ENCODE measurements at places on chromosomes 7 and 10.

DNA sequence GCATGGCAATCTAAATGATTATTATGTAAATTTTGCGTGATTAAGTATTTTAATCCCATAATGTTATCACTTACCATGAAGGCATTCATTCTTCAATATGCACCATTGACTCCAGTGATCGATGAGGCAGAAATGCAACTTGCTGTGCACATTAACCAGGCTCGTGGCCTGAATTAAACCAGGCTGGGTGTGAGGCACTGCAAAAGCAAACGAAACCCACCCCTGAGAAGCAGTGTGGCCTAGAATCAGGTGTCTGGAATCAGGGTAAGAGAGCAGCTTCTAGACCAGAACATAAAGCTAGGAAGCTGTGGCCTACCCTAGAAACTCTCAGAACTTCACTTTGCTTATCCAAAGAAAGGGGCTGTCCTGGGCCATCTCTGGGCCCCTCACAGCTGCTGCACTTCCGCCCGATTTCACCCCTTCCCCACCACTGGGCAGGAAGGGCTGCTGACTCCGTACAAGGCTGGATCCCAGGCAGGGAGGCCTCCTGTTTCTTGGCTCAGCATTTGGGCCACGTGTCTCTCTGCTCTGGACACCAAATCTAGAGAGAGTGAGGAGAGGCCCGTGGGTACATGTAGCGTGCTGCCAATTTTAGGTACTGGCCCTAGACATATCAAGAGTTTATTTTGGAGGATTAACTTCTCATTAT is 4.4 kb downstream of the PTPRE start:
- no peak for DNase-seq

DNA sequence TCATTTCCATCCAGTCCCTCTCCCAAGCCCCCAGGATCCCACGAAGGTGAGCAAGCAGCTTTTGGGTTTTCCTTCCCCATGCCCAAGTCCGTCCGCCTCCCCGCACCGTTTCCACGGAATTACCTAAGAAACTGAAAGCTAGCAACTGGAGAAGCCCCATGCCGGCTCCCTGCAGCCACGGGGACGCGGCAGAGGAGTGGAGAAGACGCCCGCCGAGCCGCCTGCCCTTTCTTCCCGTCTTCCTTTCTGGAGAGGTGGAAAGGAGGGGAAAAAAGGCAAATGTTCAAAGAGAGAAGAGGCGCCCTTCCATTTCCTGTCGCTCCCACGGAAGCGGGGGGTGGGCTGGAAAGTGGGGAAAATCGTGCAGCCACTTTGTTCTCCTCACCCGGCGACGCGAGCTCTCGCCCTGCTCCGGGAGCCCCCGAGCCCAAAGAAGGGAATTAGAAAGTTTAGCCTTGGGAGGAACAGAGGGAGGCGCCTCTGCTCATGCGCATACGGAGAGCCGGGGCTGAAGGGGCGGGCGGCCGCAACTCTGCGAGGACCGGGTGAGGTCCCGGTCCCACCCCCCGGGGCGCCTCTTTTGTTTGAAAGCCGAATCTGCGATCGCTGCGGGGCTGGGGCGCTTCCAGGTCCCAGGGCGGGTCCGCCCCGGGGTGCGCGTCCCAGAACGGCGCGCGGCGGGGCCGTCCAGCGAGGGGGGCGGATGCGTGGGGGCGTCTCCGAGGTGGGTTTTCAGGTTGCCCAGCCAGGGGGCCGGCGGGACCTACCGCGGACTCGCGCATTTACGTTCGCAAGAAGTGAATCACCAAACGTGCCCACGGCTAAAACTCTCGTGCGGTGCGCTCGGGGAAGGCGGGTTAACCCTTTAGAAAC is at the start of gene LAMB1:
LAMB1 (minus strand) TSS at position 436 of the 873 bp plus-strand sequence; CDS start at position 160, 276 bp downstream.
- peak; percentile 73 for DNase-seq

GRCh38 chr10:47278152-47278473 is 21.9 kb upstream of the GDF10 start:
- DNase-seq, result no peak

- DNase-seq, result no peak
Measured at GRCh38 chr7:111041577-111041976, 49.4 kb upstream of the LRRN3 start.

DNA sequence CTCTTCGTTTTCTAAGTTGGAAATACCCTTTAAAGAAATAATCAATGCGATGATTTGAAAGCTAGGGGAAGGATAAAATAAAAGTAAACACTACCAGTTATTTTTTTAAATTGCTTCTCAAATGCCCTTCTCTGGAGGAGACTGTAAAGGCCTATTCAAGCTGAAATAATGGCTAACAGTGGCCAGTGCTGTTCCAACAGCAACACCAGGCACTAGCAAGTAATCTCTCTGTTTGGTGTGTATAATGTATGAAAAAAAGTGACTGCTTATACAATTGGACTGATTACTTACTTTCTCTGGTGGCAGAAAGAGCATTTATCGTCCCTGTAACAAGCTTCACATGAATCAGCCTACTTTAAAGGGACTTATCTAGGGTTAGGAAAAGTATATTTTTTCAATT is 102.7 kb downstream of the CSTF2T start:
- DNase-seq, result no peak

DNA sequence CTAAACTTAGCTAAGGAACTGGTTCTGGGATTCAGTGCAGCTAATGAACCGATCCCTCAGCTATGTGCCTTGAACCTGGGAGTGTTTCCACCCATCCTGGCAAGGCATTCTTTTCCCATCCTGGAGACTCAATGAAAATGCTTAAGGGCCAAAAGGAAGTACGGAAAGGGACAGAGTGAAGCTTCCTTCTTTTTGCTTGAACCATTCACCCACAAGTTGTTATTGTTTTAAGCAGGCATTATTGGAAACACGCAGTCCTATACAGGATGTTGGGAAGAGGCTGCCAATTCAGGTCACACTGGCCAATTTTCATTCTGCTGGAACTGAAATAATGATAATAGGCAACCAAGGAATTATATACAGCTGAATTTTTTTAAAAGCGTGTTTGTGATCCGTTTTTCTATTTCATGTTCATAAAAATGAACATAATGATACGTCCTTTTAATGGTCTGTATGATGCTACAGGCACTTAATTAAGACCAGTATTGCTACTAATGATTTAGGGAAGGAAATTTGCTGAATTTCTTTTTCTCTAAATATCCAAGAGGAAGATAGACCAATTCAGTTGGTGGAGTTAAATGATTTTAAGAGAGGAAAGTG is 57.8 kb upstream of the FZD1 start:
- DNase-seq, result no peak

DNA sequence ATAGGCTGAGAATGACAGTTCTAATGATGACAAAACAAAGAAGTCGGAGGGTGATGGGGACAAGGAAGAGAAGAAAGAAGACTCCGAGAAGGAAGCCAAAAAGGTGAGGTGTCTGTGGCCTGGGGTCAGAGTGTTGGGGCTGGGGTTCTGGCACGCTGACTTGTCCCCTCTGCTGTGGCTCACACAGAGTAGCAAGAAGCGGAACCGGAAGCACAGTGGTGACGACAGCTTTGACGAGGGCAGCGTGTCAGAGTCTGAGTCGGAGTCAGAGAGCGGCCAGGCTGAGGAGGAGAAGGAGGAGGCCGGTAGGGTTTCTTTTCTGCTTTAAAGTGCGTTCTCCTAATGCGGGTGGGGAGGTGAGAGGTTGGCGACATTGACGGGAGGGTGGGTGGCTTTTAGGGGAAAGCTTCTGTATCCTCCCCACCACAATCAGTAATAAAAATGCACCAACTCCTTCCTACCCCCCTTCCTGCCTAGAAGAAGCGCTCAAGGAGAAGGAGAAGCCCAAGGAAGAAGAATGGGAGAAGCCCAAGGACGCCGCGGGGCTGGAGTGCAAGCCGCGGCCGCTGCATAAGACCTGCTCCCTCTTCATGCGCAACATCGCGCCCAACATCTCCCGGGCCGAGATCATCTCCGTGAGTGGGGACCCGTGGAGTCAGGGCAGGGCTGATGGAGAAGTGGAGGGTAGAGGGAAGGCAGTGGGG is 4.6 kb downstream of the UFSP1 start:
- DNase-seq, result no peak

DNA sequence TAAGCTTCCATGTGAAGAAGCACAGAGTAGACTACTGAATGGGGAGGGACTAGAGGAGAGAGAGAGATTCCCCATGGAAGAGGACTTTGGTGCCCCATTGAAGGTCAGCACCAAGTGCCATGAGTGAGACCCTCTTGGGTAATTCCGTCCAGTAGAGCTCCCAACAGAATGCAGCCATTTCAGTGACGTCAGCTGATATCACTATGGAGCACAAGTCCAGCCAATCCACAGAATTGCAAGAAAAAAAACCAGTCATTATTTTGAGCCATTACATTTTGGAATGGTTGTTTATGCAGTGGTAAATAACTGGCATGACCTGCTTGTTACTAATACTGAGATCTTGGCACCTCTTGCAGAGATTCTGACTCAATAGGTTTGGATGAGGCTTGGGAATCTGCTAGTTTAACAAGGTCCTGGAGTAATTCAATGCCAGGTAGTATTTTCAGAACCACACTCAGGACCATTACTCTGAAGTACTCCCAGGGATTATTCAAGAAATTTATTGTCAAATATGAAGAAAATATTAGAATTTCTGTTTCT is 52.6 kb upstream of the SP8 start:
- DNase-seq, result no peak

- DNase-seq, result no peak
Measured at GRCh38 chr7:40845943-40846342, 711.1 kb downstream of the SUGCT start.

GRCh38 chr10:63465293-63466143 is at the start of gene JMJD1C:
Gene JMJD1C (minus strand): TSS chr10:63465977. CDS start chr10:63465662, 315 bp downstream.
- peak; percentile 66 for DNase-seq

GRCh38 chr10:132101529-132101928 is 35.8 kb downstream of the JAKMIP3 start:
- DNase-seq, result no peak

DNA sequence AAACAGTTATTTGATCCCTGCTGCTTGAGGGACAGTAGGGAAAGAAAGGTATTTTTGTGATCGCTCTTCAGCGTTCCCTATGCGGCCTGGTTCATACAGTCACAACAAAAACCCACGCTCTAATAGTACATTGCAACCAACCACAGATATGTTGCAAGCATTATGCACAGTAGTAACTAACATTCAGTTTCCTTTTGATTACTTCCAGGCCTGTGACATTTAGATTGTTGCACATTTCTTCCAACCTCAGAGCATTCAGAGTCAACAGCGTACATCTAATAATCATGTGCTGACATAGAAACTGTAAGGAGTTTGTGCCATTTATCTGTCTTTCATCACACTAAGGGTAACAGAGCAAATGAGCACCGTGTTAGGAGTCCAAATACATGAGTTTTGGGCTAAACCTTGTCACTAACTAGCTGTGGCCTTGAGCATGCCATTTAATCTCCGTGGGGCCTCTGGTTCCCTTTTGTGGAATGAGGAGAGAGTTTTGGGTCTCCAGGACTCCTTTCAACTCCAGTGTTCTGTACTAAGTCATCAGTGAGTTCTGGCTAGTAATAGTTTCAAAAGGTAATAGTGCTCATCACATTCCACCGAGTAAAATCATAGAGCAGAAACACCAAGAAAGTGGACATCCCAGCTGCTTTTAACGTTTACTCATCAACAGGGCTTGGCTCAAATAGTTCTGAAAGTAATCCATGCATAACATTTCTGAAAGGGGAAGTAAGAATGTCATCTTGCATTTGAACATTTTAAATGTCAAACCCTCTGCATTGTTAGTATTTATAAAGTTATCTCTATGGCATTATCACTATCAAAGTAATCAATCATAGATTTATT is 99.0 kb upstream of the FZD1 start:
- peak; percentile 81 for DNase-seq

GRCh38 chr7:139231513-139232376 is 708 bp downstream of the UBN2 start:
- no peak for DNase-seq

DNA sequence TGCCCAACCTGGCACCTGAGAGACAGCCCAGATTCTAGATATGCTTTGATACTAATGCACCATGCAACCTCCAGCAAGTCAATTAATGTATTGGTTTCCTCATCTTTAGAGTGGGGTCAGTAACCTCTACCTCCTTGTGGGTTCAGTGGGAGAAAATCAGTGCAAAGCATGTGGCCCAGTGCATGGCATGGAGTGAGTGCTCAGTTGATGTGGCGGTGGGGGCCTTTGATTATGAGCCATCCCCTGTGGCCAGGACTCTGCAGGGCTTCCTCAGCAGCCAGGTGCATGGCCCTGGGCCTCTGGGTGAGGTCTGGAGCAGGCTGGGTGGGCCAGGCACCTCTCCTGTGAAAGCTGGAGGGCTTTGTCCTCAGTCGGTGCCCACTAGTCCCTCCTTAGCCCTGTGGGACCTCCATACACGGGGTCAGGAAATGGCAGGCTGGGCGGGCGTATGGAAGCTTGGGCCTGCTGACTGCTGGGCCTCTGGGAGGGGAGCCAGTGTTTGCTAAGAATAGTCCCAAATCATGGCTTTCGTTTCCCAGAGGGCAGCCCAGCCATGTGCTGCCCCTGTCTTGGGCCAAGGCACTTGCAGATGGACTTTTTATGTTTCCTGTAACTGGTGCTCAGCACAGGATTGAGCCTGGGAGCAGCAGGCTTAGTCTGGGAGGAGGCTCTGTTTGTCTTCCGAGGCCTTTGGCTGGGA is 3.4 kb downstream of the PALD1 start:
- DNase-seq, result no peak

GRCh38 chr10:51649064-51649463 is 50.3 kb downstream of the CSTF2T start:
- no peak for DNase-seq

DNA sequence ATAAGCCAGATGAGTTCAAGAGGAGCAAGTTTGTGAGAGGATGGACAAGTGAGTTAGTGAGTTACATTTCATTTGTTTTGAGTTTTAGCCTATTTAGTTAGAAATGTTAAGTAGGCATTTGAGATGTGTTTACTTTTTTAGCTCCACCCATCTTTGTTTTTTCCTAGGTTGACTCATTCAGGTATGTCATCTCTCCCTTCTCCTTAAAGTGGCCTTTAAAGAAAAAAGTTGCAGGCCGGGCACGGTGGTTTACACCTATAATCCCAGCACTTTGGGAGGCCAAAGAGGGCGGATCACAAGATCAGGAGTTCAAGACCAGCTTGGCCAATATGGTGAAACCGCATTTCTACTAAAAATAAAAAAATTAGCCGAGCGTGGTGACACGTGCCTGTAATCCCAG is 71.2 kb downstream of the BMPR1A start:
- DNase-seq, result no peak

- no peak for DNase-seq
Measured at GRCh38 chr7:66754541-66754940, 14.0 kb downstream of the RABGEF1 start.

GRCh38 chr10:87818505-87819288 is 671 bp upstream of the ATAD1 start:
- DNase-seq, result no peak

GRCh38 chr10:104234934-104235333 is 2.8 kb upstream of the CFAP43 start:
- DNase-seq, result no peak

DNA sequence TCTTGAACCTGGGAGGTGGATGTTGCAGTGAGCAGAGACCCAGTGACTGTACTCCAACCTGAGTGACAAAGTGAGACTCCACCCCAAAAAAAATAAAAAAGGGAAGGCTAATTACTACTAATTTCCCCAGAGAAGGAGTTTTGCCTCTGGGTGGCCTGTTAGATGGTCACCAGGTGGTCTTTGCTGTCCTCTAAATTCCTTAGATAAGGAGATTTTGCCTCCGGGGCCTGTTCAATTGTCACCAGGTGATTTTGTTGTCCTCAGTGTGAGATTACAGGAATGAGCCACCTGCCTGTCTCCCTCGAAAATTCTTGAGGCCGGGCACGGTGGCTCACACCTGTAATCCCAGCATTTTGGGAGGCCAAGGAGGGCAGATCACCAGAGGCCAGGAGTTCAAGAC is 24.4 kb upstream of the ZMIZ2 start:
- DNase-seq, result no peak

GRCh38 chr10:78378192-78378591 is 344.5 kb downstream of the RPS24 start:
- DNase-seq, result no peak
